ENCODE measurements at places on chromosomes 2 and 18.

- no peak for DNase-seq
Measured at GRCh38 chr2:37394796-37395555, 50.5 kb downstream of the QPCT start.

DNA sequence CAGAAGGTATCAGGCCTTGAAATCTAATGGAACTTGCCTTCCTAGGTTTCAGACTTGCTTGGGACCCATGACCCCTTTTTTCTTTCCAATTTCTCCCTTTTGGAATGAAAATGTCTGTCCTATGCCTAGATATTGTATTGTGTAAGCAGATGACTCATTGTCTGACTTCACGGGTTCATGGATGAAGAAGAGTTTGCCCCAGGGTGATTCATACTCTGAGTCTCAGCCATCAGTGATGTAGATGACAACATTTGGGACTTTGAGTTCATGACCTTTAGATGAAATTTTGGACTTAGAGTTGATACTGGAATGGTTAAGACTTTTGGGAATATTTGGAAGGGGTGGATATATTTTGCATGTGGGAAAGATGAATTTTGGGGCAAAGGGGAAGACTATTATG, 11.2 kb upstream of the SCYGR5 start:
- no peak for DNase-seq

- no peak for DNase-seq
Measured at GRCh38 chr18:65346086-65346485, 404.7 kb upstream of the CDH7 start.

GRCh38 chr18:66632756-66633155, 28.9 kb upstream of the CDH19 start:
- DNase-seq, result no peak

DNA sequence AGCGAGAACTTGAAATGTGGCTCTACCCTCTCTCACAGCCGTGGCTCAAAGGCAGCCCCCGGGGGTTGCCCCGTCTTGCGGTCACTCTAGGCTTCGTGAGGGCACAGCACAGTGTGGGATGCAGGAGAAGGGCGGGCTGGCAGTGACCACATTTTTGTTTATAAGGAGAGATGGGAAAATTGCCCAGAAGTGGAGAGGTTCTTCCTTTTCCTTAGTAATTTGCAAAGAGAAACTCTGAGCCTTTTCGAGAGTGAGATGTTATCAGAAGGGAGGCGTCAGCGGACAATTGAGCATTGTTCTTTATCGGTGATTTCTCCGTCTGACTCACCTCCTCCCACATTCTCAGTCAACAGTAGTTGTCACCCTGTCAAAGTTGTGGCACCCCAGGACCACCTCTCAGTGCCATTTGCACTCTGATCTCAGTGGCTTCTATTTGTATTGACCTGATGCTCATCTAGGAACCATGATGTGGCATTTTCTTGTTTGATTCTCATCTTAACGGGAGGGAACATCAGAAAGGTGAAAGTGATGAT, 89.6 kb downstream of the ACAA2 start:
- DNase-seq, result no peak

GRCh38 chr2:219459460-219460311, 25.0 kb downstream of the SPEG start:
- DNase-seq, result no peak

GRCh38 chr2:230909841-230910545, 15.0 kb downstream of the GPR55 start:
- no peak for DNase-seq

DNA sequence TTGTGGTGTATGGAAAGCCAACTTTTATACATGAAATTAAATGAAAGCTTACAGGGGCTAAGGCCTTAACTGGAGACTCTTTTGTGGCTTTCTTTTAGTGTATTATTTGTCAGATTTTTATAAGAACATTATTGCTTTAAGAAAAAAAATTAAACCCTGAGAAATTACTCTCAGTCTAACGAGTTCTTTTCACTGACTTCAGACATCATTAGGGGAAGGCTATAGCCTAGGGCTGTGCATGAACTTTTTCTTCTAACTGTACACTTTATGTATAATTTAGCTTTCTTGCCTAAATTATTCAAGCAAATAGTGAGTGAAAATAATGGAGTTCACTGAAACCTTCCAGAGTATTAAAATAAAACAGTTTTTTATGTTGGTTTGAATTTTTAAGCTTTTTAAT, 151.1 kb upstream of the MEIS1 start:
- no peak for DNase-seq

GRCh38 chr18:54089749-54090459, 134.6 kb downstream of the MBD2 start:
- DNase-seq, result no peak

GRCh38 chr2:160227293-160227915, 27.3 kb upstream of the ITGB6 start:
- DNase-seq, result no peak

GRCh38 chr2:241030333-241030680, 31.9 kb downstream of the SNED1 start:
- no peak for DNase-seq

- no peak for DNase-seq
Measured at GRCh38 chr18:57220480-57220879, 73.6 kb downstream of the BOD1L2 start.

GRCh38 chr18:78001811-78002210, 752.2 kb downstream of the GALR1 start:
- no peak for DNase-seq

GRCh38 chr2:207143215-207144172, 22.3 kb downstream of the KLF7 start:
- no peak for DNase-seq

DNA sequence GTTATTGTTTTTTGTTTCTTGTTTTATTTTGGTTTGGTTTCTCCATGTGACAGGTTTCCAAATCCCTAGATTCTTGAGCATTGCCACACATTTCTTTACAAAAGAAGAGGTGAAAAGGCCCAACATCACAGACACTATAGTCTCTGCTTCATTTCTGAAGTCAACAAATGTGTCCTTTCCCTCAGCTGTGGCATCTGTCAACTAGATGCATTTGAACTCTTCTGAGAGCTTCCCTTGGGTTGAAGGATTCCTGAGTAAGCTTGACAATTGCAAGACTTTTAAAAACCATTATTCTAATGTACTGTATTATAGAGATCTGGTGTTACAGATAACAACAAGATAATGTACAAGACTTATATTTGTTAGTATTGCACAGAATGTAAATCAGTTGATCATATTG, 703.3 kb upstream of the PKDCC start:
- DNase-seq, result no peak

GRCh38 chr2:224709301-224709700, 6.9 kb downstream of the CCDC195 start:
- no peak for DNase-seq

GRCh38 chr2:56217106-56217505, 33.3 kb downstream of the CCDC85A start:
- DNase-seq, result no peak

All from DMS153 (cell line).